Colonic mucosa (tissue), 4 donors: ENCODE measurements at places on chromosomes 7 and 10.

- no peak for DNase-seq
Measured at GRCh38 chr10:48287417-48288391, 13.2 kb upstream of the FRMPD2 start.

GRCh38 chr7:6636741-6637543 is at the start of gene ZNF316:
Gene ZNF316, plus strand, starts transcription at chr7:6637318. Its CDS starts 5,092 bp downstream, at chr7:6642410.
- DNase-seq: peak; percentile 59

DNA sequence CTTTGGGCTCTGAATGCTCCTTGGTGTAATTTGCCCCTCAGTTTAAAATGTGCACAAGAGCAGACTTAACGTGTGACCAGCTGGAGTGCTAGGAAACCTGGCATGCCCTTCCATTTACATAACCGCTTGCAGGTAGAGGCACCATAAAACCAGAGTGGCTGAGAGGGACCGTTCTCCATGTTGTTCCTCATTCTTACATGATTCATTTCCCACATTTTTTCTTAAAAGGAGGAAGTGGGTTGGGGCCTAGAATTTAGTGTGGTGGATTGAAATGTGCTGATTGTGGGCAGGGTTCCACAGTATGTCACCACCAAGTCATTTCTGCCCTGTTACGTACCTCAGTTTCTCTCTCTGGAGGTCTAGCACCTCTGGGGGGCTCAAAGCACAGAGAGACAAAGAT is 375.8 kb upstream of the VSTM2A start:
- no peak for DNase-seq

- no peak for DNase-seq
Measured at GRCh38 chr10:60189861-60190475, 199.7 kb downstream of the ANK3 start.

DNA sequence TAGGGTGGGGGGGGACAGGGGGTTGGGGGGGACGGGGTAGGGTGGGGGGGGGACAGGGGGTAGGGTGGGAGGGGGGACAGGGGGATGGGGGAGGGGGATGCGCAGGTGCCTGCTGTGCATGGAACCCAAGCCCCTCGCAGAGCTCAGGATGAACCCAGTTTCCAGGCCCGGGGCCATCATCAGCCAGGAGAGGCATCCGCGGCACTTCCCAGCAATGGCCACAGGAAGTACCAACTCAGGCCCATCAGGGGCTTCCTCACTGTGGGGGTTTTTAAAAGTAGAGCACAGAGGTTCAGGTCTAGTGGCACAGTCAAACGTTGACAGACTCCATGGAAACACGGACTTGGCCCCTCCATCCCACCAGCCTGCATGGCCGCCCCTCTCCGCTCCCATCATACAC is 172.7 kb downstream of the DIP2C start:
- no peak for DNase-seq

GRCh38 chr7:143492799-143493739 is 15.4 kb downstream of the TAS2R41 start:
- DNase-seq: no peak

- no peak for DNase-seq
Measured at GRCh38 chr7:142760071-142760642, 10.6 kb upstream of the PRSS2 start.

DNA sequence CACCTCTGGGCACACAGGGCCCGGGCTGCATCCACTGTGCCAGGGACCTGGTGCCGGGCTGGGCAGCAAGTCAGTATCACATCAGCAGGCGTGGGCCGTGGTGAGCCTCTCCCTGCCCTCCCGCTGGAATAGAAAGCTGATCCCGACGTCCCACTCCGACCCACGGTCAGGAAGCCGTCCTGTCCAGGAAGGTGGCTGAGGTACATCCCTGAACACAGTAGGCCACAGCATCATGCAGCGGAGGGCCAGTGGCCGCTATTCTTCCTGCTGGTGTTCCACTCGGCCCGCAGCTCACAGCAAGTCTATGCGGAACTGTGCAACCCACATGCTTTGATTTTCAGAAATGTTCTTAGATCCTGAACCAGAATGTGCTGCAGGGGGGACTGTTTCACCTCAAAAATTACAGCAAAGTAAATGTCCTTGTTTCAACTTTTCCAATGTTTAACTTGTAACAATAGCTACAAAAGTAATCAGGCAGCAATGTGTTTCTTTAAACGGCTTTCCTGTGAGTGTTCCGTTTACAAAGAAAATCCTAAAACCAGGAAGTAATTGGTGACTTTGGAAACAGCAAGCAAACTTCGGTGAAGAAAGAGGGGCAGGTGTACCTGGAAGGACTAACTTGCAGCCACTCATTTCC is 676 bp upstream of the GPR146 start:
- DNase-seq: peak; percentile 48

GRCh38 chr7:20218279-20218678 is 1.1 kb upstream of the MACC1 start:
- DNase-seq: no peak

GRCh38 chr10:13684252-13684791 is 97.6 kb downstream of the PRPF18 start:
- DNase-seq: peak; percentile 36

GRCh38 chr7:98571986-98572385 is 45.1 kb upstream of the NPTX2 start:
- DNase-seq: no peak

DNA sequence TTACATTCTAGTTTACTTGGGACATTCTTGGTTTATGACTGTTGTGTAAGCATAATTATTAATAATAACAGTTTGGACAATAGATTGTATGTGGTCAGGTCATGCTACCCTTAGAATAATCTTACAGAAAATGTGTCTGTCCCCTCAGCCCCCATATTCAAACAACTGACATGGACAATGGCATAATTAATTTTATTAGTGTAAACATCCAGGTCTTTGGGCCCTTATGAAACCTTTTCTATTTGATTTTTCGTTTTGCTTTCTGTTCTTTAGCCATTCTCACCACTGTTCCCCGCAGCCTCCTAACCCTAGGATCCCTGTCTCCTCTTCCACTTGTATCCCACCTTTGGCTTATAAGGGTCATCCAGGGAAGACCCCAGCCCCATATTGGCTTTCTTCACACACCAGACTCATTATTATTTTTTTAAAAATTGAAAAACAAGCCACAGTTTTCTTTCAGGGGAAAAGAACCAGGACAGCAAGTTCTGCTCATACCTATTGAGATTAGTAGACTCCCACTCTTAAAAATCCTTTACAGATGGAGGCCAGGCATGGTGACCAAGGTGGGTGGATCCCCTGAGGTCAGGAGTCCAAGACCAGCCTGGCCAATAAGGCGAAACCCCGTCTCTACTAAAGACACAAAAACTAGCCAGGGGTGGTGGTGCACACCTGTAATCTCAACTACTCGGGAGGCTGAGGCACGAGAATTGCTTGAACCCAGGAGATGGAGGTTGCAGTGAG is 11.5 kb downstream of the VIM start:
- DNase-seq: no peak

- DNase-seq: peak; percentile 9
Measured at GRCh38 chr7:51024867-51025266, 242.2 kb upstream of the GRB10 start.

DNA sequence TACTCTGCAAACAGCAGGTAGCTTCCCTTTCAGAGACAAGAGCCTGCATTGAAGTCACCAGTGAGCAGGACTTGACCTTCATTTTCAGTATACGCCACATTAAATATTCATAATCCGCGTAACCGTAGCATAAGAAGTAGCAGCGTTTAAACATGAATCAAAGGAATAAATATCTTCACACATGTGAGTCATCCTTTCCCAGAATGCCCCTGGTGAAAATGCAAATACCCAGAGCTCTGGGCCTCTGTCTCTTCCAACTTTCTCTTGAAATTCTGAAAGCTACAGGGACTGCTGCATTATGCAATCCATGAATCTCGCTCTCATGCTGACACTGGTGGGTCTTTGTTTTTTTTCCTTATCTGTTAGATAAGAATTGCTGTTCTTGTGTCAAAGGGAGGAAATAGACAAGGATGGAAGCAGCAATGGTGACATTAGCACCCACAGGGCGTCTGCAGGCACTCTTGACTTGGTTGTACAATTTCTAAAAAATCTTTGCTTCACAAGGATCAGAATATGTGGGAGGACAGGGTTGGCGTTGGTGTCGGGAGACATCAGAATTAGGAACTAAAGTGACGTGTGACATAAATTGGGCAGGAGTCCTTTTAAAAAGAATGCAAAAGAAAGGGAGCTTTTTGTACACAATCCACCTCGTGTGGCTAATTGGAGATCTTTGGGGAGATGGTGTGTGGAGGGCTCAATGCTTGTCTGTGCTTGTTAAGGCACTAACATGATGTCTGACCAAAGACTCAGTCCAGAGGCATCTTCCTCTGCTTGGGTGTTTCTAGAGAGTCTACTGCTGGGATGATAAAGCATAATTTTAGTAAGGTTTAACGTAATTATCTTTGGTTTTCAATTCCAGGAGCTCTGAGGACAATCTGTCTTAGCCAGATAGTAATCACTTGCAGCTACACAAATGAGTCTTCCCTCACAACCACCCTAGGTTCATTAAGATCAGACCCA is 390.3 kb downstream of the KCNMA1 start:
- DNase-seq: peak; percentile 37

- no peak for DNase-seq
Measured at GRCh38 chr10:16999665-17000451, 129.8 kb downstream of the CUBN start.

DNA sequence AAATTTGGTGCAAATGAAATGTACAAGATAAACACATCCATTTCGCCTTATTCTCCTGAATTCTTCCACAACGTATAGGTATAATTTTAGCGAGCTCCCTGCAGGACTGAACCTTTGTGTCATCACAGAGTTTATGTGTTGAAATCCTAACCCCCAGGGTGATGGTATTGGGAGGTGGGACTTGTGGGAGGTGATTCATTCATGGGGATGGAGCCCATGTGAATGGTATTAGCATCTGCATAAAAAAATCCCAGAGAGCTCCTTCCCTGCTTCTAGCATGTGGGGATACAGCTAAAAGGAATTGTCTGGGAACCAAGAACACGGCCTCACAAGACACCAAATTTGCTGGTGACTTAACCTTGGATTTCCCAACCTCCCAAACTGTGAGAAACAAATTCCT is 741.4 kb upstream of the VSTM2A start:
- no peak for DNase-seq

DNA sequence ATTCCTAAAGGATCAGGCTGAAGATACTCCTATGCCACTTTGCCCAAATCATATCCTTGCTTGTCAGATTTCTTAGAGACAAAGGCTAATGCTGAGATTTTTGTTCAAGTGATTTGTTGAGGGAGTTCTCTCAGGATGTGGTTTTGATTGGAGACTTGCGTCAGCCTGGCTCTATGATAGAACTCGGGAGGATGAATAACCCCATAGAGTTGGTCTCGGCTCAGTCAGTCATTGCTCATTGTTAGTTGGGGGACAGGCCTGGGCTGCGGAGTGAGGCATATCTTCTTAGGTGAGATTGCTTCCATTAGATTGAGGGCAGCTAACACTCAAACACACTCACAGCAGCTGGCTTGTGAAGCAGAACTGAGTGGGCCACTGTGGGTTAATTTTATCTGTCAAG is 203.4 kb downstream of the KIF20B start:
- DNase-seq: no peak

DNA sequence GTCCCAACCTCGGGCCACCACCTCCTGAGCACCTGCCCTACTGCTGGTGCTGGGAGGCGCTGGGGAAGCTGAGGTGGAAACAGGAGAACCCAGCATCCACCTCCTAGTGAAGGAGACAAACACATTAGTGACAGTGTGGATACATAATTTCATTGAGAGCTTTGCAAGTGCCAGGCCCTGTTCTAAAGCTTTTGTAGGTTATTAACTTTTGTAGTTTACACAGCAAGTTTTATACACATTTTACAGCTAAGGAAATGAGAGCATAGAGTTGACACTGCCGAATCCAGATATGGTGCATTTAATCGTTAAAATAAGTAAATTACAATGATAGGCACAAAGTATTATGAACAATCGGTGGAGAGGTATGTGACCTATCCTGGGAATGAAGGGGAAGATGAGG is 466.1 kb upstream of the C7orf33 start:
- DNase-seq: no peak

- no peak for DNase-seq
Measured at GRCh38 chr10:84951616-84952015, 623.2 kb downstream of the CCSER2 start.

DNA sequence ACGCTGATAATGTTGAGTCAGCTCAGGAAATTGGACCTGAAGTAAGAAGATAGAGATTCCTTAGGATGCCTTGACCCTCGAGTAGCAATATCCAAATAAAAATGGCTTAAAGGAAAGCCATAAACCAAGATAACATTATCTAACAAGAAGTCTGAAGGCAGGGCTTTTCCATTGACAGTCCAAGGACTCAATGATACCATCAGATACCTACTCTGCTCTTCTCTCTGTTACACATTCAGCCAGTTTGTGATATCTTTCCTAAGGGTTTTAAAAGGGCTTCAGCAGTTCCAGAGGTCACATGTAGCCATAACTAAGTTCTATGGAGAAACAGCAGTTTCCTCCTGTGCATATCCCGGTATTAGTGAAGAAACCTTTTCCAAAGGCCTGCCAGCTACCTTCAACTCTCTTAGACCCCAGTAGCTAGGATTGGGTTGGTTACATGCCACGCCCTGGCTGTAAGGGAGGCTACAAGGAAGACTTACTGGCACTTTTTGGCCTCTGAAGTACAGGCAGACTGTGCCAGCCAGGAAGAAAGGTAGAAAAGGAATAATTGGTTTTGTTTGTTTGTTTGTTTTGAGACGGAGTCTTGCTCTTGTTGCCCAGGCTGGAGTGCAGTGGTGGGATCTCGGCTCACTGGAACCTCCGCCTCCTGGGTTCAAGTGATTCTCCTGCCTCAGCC is 10.6 kb downstream of the SHLD2 start:
- DNase-seq: no peak

DNA sequence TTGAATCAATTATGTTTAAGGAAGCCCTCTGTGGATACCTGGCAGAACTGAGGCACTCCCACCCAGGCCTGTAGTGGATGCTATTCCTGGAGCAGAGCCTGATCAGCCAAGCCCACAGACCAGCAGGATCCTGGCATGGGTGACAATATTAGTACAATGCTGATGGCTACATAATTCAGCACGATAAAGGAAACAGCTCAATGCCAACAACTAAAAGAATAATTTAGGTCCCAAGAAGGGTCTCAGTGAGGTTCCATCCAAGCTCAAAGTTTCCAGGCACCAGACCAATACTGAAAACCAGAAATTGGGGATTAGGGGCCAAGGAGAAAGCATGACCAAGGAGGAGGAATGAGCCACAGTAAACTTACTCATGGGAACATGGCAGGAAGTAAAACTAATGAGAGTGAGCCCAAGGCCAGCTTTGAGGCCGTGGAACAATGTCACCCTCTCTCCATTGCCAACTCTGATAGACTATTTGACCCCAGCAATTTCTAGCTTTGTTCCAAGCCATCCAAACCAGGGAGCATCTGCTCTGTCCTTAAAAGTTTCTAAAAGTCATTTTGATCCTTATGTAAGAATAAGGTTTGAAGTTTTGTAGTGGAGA is 1082.4 kb downstream of the KCNMA1 start:
- DNase-seq: no peak
